Activated T-cell treated with anti-CD3 and anti-CD28 coated beads, Interleukin-2, amount 50 U/mL, for 24 hours (primary cell): ENCODE measurements at places on chromosomes 5 and 9.
A peak's percentile ranks its signal among the peaks of the same experiment; 100 is the strongest.

DNA sequence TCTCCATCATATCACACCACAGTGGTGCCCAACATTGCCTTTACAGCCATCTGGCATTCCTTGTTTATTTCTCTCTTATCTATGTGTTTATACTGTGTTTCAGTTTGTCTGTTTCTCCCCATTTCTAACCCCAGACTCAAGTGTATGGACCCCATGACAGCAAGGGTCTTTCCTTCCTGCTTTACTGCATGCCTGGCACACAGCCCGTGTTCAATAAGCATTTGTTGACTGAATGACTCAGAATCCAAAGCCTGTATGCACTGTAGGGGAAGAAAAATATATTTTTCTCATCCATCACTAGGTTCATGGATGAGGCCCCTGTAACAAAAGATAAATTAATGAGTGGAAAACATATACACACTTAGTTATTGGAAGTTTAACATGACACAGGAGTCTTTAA lies 190.8 kb upstream of the SEMA6A start:
- no peak for DNase-seq
- H3K4me3 ChIP-seq, result no peak overlapping the region
- H3K27me3 ChIP-seq, result no peaks in the 10 kb centered on the region
- H3K4me1 ChIP-seq, result no peaks in the 10 kb centered on the region

GRCh38 chr5:3836528-3836927 lies 240.9 kb downstream of the IRX1 start:
- no peak for DNase-seq
- no peak overlapping the region for H3K4me3 ChIP-seq
- H3K27ac ChIP-seq, result no peak overlapping the region
- no peaks in the 10 kb centered on the region for H3K36me3 ChIP-seq

GRCh38 chr9:77495834-77496671 lies 152.1 kb downstream of the GNA14 start:
- no peak overlapping the region for H3K4me3 ChIP-seq
- DNase-seq, result no peak
- H3K27me3 ChIP-seq, result no peaks in the 10 kb centered on the region
- no peaks in the 10 kb centered on the region for H3K4me1 ChIP-seq

DNA sequence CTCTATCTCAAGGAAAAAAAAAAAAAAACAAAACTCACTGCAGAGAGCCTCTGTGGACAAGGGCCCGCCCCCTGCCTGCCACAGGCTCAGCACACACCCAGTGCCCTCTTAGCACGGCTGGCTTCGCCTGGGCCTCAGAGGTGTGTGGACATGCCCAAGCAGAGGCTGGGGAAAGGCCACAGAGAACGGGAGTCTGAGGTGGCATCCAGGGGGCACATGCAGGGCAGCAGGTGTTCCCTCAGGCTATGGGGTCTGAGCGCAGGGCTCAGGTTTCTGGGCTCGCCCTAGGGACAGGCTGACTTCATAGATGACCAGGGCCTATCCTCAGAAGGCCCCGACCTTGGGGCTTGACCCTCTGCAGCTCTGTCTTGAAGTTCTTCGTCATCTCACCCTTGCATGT lies 138.7 kb downstream of the ZNF354C start:
- H3K36me3 ChIP-seq, result no peaks in the 10 kb centered on the region
- H3K4me1 ChIP-seq, result no peaks in the 10 kb centered on the region
- H3K27ac ChIP-seq, result no peak overlapping the region
- no peaks in the 10 kb centered on the region for H3K27me3 ChIP-seq

DNA sequence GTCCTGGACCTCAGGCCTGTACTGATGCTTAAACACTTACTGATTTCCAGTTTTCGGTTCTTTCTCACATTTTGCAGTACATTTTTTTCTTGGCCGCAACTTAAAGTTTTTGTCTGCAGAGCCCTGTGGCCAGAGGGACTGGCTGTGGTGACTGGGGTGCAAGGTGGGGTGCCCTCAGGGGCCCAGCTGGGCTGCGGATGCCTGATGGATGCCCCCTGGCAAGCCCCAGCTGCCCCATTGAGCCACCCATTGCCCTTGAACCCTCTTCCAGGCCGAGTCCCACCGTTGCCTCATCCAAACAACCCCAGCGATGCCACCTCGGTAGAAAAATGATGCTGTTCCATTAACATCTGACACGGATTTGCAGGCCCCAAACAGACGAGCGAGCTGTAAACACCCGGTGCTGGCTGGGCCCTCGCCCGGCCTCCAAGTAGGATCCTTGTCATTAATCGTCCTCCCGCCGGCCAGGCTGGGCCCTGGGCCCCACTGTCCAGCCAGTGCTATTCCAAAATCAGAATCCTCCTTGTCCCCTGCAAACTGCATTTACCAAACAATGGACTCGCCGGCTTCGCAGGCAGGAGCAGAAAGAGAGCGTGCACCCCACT lies 107.9 kb downstream of the PHF2 start:
- no peak overlapping the region for H3K27ac ChIP-seq
- DNase-seq, result no peak
- peaks cover 11% of the 10 kb centered on the region for H3K27me3 ChIP-seq
- H3K4me3 ChIP-seq, result no peak overlapping the region
- H3K4me1 ChIP-seq, result peaks cover 1% of the 10 kb centered on the region
- no peaks in the 10 kb centered on the region for H3K36me3 ChIP-seq

- no peaks in the 10 kb centered on the region for H3K27me3 ChIP-seq
- H3K4me3 ChIP-seq, result no peak overlapping the region
- DNase-seq, result no peak
Measured at GRCh38 chr5:52453176-52453575, 334.5 kb upstream of the ITGA1 start.

- H3K36me3 ChIP-seq, result no peaks in the 10 kb centered on the region
- H3K27me3 ChIP-seq, result no peaks in the 10 kb centered on the region
- no peak overlapping the region for H3K27ac ChIP-seq
- H3K4me3 ChIP-seq, result no peak overlapping the region
Measured at GRCh38 chr5:51829230-51829629, 446.0 kb downstream of the ISL1 start.

DNA sequence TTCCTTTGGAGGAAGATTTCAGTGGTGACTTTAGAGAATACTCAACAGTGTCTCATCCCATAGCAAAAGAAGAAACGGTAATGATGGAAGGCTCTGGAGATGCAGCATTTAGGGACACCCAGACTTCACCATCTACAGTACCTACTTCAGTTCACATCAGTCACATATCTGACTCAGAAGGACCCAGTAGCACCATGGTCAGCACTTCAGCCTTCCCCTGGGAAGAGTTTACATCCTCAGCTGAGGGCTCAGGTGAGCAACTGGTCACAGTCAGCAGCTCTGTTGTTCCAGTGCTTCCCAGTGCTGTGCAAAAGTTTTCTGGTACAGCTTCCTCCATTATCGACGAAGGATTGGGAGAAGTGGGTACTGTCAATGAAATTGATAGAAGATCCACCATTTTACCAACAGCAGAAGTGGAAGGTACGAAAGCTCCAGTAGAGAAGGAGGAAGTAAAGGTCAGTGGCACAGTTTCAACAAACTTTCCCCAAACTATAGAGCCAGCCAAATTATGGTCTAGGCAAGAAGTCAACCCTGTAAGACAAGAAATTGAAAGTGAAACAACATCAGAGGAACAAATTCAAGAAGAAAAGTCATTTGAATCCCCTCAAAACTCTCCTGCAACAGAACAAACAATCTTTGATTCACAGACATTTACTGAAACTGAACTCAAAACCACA lies 67.4 kb downstream of the VCAN start:
- no peak for DNase-seq
- H3K4me3 ChIP-seq, result no peak overlapping the region
- peaks cover 6% of the 10 kb centered on the region for H3K27me3 ChIP-seq
- H3K4me1 ChIP-seq, result peaks cover 13% of the 10 kb centered on the region
- H3K36me3 ChIP-seq, result no peaks in the 10 kb centered on the region
- no peak overlapping the region for H3K27ac ChIP-seq

DNA sequence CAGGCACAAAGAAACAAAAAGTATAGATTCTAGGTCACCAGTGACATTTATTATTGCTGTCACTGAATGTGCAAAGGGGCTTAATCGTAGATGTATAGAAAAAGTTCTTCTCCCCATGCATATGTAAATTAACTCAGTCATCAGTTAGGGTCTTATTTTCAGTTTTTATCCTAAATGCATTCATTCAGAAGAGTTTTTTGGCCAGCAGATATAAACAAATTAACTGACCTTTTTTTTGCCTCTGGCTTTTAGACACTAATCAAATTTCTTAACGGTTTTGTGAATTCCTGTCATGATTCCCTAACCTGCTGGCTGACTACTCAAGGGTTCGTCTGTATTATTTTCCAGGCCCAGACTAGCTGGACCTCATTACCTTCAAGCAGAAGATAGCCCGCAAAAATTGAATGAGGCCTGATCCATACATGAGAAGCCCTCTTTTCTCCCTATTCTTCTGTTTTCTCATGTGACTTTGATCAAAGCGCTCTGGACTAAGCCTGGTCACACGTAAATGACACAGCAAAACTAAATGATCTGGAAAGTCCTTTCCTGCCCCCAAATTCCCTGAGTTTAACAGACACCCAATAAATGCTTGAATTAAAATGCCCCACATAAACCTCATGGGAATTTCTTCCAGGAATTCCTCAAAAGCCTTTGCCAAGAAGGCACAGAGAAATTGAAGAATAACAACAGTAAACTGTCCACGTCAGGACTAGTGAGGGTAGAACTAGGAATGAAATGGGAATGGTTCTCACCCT lies 83.7 kb downstream of the MYO10 start:
- peaks cover 3% of the 10 kb centered on the region for H3K27me3 ChIP-seq
- no peak overlapping the region for H3K27ac ChIP-seq
- no peak overlapping the region for H3K4me3 ChIP-seq
- no peak for DNase-seq
- H3K36me3 ChIP-seq, result no peaks in the 10 kb centered on the region
- H3K4me1 ChIP-seq, result no peaks in the 10 kb centered on the region

- no peaks in the 10 kb centered on the region for H3K36me3 ChIP-seq
- no peak overlapping the region for H3K27ac ChIP-seq
Measured at GRCh38 chr9:100674419-100675122, 96.7 kb downstream of the CAVIN4 start.

- H3K36me3 ChIP-seq, result peaks cover 2% of the 10 kb centered on the region
- peak overlapping the region; percentile 19 for H3K27ac ChIP-seq
- H3K4me1 ChIP-seq, result peaks cover 13% of the 10 kb centered on the region
- peak; percentile 42 for DNase-seq
- H3K27me3 ChIP-seq, result peaks cover 29% of the 10 kb centered on the region
- peak overlapping the region; percentile 59 for H3K4me3 ChIP-seq
Measured at GRCh38 chr9:130171226-130172148, 717 bp upstream of the NCS1 start.

GRCh38 chr9:87683751-87684626 lies 41.9 kb upstream of the CTSL start:
- no peaks in the 10 kb centered on the region for H3K36me3 ChIP-seq
- peaks cover 17% of the 10 kb centered on the region for H3K4me1 ChIP-seq
- no peak overlapping the region for H3K27ac ChIP-seq
- DNase-seq, result no peak
- no peaks in the 10 kb centered on the region for H3K27me3 ChIP-seq

GRCh38 chr5:150060471-150060870 lies 25.9 kb downstream of the CSF1R start:
- H3K27ac ChIP-seq, result no peak overlapping the region
- DNase-seq, result no peak
- peaks cover 3% of the 10 kb centered on the region for H3K27me3 ChIP-seq
- H3K4me1 ChIP-seq, result no peaks in the 10 kb centered on the region
- H3K4me3 ChIP-seq, result no peak overlapping the region

DNA sequence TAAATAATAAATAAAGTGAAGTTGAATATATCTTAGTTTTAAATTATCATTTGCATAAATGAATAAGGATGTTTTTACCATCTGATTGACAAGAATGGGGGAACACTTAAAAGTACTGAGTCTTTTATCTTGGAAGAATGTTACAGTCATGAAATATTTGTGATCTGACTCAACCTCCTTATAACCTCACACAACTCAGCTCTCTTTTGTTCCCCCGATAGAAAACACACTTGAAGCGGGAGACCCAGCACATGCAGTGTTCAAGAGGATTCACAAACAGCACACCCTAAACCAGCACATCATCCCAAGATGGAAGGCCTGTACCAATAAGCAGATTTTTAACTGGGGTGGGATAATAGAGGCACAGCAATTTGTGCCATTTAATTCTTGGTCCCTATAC lies 15.5 kb downstream of the BAAT start:
- H3K4me1 ChIP-seq, result no peaks in the 10 kb centered on the region
- peaks cover 4% of the 10 kb centered on the region for H3K27me3 ChIP-seq
- DNase-seq, result no peak
- no peaks in the 10 kb centered on the region for H3K36me3 ChIP-seq

DNA sequence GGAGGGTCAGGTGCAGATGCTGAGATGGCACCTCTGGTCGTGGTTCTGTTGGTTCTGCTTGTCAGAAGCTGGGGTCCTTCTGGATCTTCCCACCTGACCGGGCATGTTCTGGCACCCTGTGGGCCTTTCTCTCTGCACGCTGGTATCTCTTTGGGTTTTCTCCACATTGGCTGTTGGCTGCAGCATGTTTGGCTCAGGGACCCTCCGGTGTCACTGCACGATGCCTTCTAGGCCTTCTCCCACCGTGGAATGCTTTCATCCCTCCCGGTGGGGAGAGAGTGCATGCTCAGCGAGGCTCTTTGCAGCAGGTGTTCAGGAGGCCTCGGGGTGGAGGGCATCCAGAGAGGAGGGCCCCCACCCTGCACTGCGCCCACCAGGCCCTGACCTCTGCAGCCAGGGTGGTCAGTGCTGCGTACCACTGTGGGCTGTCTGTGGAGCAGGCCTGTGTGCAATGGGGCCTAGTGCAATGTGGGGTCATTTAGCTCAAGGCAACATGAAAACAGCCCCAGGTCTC lies 119.4 kb downstream of the WNK2 start:
- no peak overlapping the region for H3K27ac ChIP-seq
- H3K27me3 ChIP-seq, result no peaks in the 10 kb centered on the region
- H3K4me3 ChIP-seq, result no peak overlapping the region
- DNase-seq, result peak; percentile 22

- no peak overlapping the region for H3K27ac ChIP-seq
- no peak for DNase-seq
- peaks cover 2% of the 10 kb centered on the region for H3K27me3 ChIP-seq
- peaks cover 43% of the 10 kb centered on the region for H3K4me1 ChIP-seq
- H3K36me3 ChIP-seq, result no peaks in the 10 kb centered on the region
Measured at GRCh38 chr9:112041536-112042243, 133.4 kb downstream of the SUSD1 start.

DNA sequence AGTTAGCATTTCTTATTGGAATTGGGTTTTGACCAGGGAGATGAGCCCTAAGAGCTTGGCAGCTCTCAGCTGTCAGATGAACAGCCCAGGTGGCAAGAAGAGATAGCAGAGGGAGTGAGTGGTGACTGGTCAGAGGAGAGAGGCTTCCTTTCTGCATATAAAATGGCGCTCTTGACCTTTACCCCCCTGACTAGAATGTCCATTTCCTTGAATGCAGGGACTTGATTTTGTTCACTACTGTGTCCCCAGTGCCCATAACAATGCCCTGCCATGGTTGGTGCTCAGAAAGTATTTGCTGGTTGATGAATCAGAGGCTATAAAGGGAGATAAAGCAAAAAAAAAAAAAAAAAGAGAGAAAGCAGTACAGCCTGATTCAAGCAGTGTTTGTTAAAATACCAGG lies 7.2 kb downstream of the CHMP5 start:
- peaks cover 24% of the 10 kb centered on the region for H3K4me1 ChIP-seq
- peak overlapping the region; percentile 47 for H3K27ac ChIP-seq
- peaks cover 86% of the 10 kb centered on the region for H3K36me3 ChIP-seq
